ENCODE measurements at places on chromosomes 5 and 9. TPM values are rescaled to one million over a fixed set of nuclear protein-coding genes. Genes with fewer than 3 reads are reported as not detected.

GRCh38 chr5:62284946-62285891 lies 20.8 kb upstream of the KIF2A start:
- no peak for DNase-seq

DNA sequence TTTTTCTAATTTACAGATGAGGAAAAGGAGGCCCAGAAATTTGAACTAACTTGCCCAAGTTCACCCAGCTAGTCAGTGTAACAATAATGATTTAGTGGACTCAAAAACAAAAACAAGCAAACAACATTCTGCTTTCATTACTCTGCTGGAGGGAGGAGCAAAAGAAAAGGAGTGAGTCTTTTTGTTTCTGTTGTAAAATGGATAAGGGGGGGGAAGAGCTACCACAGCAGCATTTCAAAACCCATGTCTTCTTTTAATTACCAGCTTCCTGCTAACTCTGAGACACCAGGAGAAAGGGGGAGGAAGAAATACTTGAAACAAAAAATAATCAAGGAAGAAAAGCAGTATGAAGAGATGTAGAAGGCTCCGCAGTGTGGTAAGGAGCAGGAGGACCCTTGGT lies 39.2 kb upstream of the EQTN start:
- DNase-seq = no peak

- no peak for DNase-seq
Measured at GRCh38 chr5:157050050-157050449, 8.9 kb downstream of the HAVCR1 start.

GRCh38 chr5:142548739-142549275 lies 137.1 kb downstream of the FGF1 start:
- peak; percentile 75 for DNase-seq

- DNase-seq = peak; percentile 47
Measured at GRCh38 chr5:14416621-14417275, 164.8 kb upstream of the OTULINL start.

GRCh38 chr9:132647806-132648205 lies 22.0 kb downstream of the DDX31 start:
- no peak for DNase-seq

GRCh38 chr5:101338226-101338625 lies 435.1 kb upstream of the ST8SIA4 start:
- DNase-seq = peak; percentile 38

GRCh38 chr5:80834710-80835109 lies 125.5 kb upstream of the RASGRF2 start:
- no peak for DNase-seq

GRCh38 chr9:91359734-91360470 lies 1.8 kb downstream of the AUH start:
- DNase-seq = no peak

DNA sequence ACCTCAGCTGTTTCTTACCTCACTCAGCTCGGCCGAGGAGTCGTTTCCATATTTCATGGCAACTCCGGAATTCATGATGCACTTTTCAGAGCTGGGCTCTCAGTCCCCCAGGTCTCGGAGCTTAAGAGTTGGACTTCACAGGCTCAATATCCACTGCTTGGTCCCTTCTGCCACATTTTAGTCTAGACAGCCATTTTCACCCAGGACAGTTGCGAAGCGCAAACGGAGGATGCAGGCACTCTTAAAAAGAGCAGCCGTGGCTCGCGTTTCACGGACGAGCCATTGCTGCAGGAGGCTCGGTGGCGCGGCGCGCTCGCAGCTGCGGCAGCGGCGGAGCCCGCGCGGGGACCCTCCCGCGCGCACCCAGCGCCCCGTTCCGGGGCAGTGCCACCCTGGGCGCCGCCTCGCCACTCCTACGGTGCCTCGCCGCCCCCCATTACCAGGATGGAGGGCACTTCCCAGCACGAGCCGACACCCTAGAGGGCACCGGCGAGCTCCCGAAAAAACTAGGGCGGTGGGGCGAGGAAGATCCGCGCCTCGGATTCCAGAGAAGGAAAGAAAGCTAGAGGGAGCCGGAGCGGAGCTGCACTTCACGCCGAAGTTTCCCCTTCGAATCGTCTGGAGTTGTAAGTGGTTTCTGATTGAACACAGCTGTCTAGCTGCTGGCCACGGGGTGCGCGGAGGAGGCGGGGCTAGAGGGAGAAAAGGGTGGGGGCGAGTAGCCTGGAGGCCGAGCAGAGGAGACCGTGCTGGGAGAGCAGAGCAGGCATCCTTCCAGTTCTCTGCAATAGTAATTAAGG lies 140.3 kb downstream of the TSSK1B start:
- peak; percentile 94 for DNase-seq

DNA sequence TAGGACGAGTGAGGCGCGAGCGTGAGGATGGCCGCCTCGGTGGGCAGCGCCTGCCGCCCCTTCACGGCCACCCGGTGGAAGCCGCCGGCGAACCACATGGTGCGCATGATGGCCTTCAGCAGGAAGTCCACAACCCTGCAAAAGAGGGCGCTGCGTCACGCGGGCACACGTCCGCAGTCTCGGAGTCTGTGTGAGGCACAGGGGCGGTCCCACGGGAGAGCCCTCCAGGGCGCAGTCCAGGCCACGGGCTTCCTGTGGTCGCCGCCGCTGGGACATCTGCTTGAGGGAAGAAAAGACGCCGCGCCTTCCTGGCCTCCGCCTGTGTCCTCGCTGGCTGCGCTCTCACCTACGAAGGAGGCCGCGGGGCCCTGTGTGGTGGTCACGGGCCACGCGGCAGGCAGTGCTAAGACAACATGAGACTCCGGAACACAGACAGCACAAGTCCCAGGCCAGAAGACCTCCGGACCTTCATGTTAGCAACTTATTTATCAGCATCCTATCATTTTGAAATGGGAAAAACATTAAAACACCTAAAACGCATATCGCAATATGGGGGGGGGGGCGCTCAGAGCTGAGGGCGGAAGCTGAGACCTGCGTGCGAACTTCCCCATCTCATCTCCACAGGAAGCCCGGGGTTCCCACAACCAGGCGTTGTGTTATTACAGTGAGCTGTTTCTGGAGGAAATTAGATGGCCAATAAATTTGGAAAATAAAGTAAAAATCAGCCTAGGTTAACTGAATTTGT lies 28.8 kb downstream of the LPCAT1 start:
- no peak for DNase-seq

- DNase-seq = no peak
Measured at GRCh38 chr9:98329904-98330303, 74.5 kb upstream of the TBC1D2 start.

GRCh38 chr5:142404046-142404477 lies 79.2 kb upstream of the SPRY4 start:
- peak; percentile 35 for DNase-seq

DNA sequence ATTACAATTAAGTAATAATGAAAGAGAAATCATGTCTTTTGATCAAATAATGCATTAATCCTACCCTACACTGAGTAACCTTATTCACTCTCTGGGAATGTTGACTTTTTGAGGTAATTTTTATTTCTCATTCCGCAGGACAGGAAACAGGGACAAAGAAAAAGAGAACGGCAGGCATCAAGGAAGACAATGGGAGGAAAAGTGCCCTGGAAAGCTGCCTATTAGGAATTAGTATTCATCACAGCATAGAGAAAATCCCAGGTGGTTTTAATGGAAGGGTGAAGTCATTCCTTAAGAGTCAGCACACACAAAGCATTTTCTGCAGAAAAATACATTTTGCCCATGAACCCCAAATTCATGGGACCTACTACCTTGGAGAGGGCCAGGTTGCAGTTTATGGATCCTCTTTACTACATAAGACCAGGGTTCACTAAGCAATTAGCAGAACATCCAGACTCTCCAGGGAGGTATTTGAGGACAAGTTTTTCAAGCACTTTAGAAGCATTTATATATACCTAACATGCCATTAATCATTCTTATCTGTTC lies 9.4 kb downstream of the FSTL4 start:
- no peak for DNase-seq

GRCh38 chr5:101292199-101292598 lies 389.1 kb upstream of the ST8SIA4 start:
- DNase-seq = no peak

DNA sequence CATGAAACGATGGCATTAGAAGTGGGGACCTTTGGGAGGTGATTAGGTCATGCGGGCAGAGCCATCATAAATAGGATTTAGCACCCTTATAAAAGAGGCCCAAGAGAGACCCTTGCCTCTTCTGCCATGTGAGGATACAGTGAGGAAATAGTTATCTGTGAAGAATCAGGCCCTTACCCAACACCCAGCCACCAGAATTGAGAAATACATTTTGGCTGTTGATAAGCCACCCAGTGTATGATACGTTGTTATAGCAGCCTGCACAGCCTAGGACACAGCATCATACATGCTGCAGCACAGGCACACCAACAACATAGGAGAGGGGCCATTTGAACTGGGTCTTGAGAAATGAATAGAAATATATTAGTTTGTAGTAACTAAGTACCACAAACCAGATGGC lies 8.0 kb upstream of the MAMDC2 start:
- no peak for DNase-seq

DNA sequence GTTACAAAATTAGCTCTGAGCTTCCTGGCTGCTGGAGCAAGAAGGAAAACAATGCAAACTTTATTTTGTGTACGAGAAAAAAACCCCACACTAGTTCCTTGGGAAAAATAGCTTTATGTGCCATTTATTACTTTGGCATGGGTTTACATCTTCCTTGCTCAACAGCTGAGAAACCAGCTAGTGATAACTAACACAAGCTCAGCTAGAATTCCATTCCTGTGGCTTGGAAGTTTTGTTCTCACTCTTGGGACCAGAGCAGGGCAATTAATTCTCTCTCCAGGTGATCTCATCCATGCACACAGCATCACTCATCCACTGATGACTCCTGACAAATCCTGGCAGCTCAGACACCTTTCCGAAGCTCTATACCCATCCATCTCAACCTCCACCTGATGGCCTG lies 104.1 kb downstream of the CRB2 start:
- no peak for DNase-seq

GRCh38 chr9:26158631-26159150 lies 480.4 kb upstream of the TUSC1 start:
- no peak for DNase-seq

- DNase-seq = no peak
Measured at GRCh38 chr9:16331031-16331430, 539.4 kb downstream of the BNC2 start.

- DNase-seq = no peak
Measured at GRCh38 chr5:67283988-67284487, 87.4 kb upstream of the CD180 start.

DNA sequence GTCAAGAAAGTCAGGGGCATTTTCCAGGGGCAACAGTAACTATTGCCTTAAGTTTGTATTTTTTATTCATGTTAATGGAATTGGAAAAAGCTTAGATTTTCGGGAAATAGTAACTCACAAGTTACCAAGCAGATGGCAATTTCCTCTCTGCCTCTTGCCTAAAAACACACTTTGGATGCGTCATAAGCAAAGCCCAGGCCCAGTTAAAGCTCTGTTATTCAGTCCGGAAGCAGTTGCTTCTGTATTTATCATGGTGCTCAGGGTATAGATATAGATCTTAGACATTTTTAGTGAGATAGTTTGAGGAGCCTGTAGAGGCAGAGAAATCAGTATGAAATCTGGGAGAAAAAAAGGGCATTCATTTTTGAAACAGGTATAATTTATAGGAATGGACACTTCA lies 260.3 kb upstream of the TNC start:
- DNase-seq = no peak

GRCh38 chr5:137147346-137147745 lies 351.8 kb downstream of the SPOCK1 start:
- DNase-seq = no peak

- DNase-seq = no peak
Measured at GRCh38 chr5:66642538-66642937, 46.3 kb downstream of the MAST4 start.

- peak; percentile 50 for DNase-seq
Measured at GRCh38 chr5:149175346-149176105, 34.2 kb downstream of the ABLIM3 start.

GRCh38 chr9:89305868-89306267 lies 5.1 kb upstream of the CKS2 start:
- no peak for DNase-seq

Gene CD14
- polyA plus RNA-seq = 12.6 TPM

Gene SLC6A18
- polyA plus RNA-seq = not detected

Gene ADCY2
- polyA plus RNA-seq = 11.0 TPM

Gene BRD3OS
- 23.6 TPM for polyA plus RNA-seq

Gene TAF11L5
- polyA plus RNA-seq = not detected

Gene STC2
- polyA plus RNA-seq = 7.0 TPM

Gene CACNA1B
- polyA plus RNA-seq = 0.37 TPM

Gene FBXW5
- polyA plus RNA-seq = 28.1 TPM

Gene RNF44
- 47.2 TPM for polyA plus RNA-seq

Gene DNAJB5
- 8.0 TPM for polyA plus RNA-seq

Gene PGM5
- polyA plus RNA-seq = 61.8 TPM

Gene PCDHA7
- 0.44 TPM for polyA plus RNA-seq

Gene CEP72
- polyA plus RNA-seq = 9.6 TPM

Gene COL15A1
- polyA plus RNA-seq = 12.0 TPM

Gene SLC6A19
- polyA plus RNA-seq = 0.13 TPM

Gene PCDHGA4
- 2.0 TPM for polyA plus RNA-seq

Data from right lung (tissue), 10 donors.